ENCODE measurements at places on chromosomes 6 and 20.

DNA sequence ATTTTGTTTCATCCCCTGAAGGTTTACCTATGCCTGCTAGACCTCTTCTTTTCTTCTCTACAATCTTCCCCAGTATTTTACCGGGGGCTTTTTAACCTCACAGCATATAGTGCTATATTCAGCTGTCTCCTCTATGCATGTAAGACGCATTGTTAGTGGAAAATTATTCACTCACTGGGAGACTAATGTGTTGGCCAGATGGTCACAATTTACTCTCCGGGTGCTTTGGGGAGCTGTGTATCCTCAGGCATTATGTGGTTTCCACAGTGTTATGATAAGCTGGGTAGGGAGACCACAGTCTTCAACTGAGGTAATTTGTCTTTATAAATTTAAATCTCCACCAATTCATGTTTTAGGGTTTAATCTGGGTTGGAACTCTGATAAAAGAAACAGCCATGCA is 553.8 kb upstream of the PTCHD4 start:
- H3K27ac ChIP-seq: no peak overlapping the region
- no peak for DNase-seq
- no peaks in the 10 kb centered on the region for H3K36me3 ChIP-seq
- no peaks in the 10 kb centered on the region for H3K27me3 ChIP-seq
- H3K4me1 ChIP-seq: no peaks in the 10 kb centered on the region

- H3K4me1 ChIP-seq: no peaks in the 10 kb centered on the region
- no peak overlapping the region for H3K4me3 ChIP-seq
- H3K27ac ChIP-seq: no peak overlapping the region
- no peaks in the 10 kb centered on the region for H3K27me3 ChIP-seq
- DNase-seq: no peak
Measured at GRCh38 chr6:7561153-7561964, 19.9 kb downstream of the DSP start.

- H3K4me1 ChIP-seq: no peaks in the 10 kb centered on the region
- no peaks in the 10 kb centered on the region for H3K27me3 ChIP-seq
- no peak for DNase-seq
- no peak overlapping the region for H3K27ac ChIP-seq
- no peaks in the 10 kb centered on the region for H3K36me3 ChIP-seq
Measured at GRCh38 chr20:55067158-55067825, 591.9 kb downstream of the DOK5 start.

DNA sequence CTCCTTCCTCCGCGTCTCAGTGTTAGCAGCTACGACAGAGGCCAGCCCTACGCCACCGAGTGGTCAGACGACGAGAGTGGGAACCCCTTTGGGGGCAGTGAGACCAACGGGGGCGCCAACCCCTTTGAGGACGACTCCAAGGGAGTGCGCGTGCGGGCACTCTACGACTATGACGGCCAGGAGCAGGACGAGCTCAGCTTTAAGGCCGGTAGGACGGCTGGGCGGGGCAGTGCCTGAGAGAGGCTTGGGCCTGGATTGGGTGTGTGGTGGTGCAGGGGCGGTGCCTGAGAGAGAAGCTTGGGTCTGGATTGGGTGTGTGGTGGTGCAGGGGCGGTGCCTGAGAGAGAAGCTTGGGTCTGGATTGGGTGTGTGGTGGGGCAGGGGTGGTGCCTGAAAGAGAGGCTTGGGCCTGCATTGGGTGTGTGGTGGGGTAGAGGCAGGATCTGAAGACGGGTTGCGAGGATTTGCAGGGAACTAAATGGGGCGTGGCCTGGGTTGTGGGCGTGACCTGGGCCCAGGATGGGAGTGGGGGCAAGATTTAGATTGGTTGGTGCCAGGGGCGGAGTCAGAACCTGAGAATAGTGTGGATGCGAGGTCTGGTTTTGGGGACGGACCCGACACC is 24.4 kb downstream of the SPDEF start:
- DNase-seq: no peak
- H3K27ac ChIP-seq: no peak overlapping the region
- H3K4me3 ChIP-seq: no peak overlapping the region

Data from ascending aorta (tissue), 2 donors.